ENCODE measurements at places on chromosomes 12 and 14.
A peak's percentile ranks its signal among the peaks of the same experiment; 100 is the strongest.

DNA sequence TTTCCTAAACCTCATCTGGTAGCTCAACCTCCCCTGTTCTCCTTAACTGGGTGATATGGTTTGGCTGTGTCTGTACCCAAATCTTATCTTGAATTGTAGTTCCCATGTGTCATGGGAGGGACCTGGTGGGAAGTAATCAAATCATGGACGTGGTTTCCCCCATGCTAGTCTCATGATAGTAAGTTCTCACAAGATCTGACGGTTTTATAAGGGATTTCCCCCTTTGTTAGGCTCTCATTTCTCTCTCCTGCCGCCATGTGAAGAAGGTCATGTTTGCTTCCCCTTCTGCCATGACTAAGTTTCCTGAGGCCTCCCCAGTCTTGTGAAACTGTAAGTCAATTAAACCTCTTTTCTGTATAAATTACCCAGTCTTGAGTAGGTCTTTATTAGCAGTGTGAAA, 19.5 kb downstream of the COX16 start:
- no peak for DNase-seq

- DNase-seq = no peak
These were observed 2.2 kb upstream of the RPAP3 start for GRCh38 chr12:47707905-47708543.

DNA sequence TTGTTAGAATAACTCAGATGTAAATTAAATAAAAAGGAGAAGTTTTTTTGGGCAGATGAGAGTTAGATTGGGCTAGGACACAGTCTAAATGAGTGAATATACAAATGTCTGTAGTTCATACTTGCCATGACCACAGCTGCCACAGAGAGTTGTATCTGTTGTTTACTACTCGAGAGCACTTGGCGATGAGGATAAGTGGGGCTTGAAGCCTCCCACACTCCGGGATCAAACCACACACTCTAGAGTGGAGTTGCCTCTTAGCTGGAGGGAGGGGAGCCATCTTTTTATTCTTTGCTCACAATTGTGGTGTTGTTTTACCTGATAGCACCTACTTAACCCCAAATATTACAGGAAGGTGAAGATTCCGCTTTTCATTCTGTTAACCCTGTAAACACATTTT, 27.5 kb downstream of the BEST3 start:
- DNase-seq = no peak

- no peak for DNase-seq
These were observed 51.8 kb upstream of the NUAK1 start for GRCh38 chr12:106190581-106190980.

- DNase-seq = no peak
These were observed 332.9 kb downstream of the TMEM132D start for GRCh38 chr12:129570796-129571400.

DNA sequence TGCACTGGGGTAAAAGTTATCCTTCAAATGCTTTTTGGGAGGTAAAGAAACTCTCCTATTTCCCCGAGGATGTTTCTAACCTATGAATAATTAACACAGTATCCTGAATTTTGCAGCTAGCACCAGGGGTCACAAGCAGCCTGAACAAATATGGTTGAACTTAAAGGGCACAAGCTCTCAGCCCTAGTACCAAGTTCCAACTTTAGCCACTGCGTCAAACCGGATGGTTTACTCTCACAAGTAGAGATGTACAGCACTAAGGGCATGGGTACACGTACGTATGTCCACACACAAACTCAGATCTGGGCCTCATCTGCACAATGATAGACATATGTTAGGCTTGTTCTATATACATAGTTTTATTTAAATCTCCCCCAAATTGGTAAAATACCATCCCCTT, 4.7 kb downstream of the CCDC88C start:
- no peak for DNase-seq

DNA sequence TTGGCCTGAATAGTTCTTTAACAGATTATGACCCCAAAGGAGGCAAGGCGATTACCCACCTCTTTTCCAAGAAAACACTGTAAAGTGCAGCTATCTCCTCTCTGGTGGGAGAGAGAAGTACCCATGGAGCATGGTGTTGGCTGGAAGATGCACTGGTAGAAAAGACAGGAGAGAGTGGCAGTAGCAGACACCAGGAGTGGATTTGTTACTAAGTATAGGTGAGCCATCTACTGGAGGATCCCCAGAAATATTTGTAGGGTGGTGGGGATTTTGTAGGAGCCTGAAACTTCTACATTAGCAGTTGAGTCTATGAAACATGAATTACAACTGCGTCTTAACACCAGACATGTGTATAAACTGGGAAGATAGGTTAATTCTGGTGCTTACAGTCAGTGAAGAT, 148.0 kb downstream of the SLC38A4 start:
- DNase-seq = peak; percentile 23

DNA sequence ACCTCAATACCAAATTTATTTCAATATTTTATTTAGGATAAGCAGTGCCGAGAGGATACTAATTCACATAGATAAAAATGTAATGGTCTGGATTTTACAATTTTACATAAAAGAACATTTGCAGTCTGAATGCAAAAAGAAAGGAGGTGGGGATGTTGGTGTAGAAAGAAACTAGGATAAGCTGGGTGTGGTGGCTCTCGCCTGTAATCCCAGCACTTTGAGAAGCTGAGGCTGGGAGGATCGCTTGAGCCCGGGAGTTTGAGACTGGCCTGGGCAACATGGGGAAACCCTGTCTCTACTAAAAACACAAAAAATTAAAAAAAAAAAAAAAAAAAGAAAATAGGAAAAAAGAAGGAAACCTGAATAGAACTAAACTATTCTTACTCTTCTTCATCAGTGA, 16.9 kb downstream of the SYCP3 start:
- no peak for DNase-seq

DNA sequence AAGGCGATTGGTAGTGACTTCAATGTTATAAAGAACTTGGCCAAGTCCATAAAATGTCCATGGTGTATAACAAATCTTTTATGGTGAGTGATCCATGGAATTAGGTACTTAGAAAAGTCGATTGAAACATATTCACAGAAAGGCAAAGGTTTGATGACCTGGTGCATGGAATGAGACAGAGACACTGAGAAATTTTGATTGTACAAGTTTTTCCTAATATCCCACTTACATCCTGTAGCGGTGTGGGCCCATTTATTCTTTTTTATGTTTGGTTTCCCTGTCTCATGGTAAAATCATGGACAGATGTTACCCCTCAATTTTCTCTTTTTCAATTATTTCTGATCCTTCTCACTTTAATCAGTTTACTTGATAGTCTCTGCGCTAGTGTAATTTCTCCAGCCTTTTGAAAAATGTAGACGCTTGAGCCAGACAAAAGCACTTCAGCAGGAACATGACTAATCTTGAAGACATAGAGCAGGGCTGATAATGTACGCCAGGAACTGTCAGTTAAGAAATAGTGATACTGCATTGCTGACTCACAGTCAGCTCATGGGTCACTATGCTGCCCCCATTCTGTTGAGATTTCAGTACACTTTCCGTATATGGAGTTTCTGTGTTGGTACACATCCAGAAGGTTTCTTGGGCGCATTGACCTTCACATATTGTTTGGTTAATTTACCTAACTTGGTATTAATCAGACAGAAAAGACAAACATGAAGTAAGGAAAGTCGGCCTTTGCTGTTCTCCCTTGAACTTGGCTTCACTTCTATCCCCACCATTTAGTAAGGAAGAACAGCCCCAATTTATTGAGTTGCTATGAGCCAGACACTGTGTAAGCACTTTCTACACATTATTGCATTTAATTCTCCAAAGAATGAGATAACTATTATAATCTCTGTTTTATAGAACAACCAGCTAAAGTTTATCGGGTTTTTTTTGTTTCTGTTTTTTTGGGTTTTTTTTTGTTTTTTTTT, 841.7 kb downstream of the DIO2 start:
- DNase-seq = peak; percentile 62

- no peak for DNase-seq
These were observed 263.4 kb downstream of the ADGRD1 start for GRCh38 chr12:131217024-131217586.

GRCh38 chr12:53299101-53299453, 418 bp upstream of the MYG1 start:
- peak; percentile 16 for DNase-seq
